ENCODE measurements at places on chromosomes 5 and 9. TPM values are rescaled to one million over a fixed set of nuclear protein-coding genes. Genes with fewer than 3 reads are reported as not detected.

Gene EIF4EBP3
- total RNA-seq: 5.2 TPM

Gene ADAMTS16
- 27.6 TPM for total RNA-seq

Gene AQP7
- total RNA-seq: 1.7 TPM

Gene ANKDD1B
- total RNA-seq: 1.5 TPM

GRCh38 chr5:65075623-65076250, 307.0 kb downstream of the CWC27 start:
- no peaks in the 10 kb centered on the region for H3K36me3 ChIP-seq
- peak overlapping the region; percentile 63 for H3K27ac ChIP-seq
- H3K4me1 ChIP-seq: peaks cover 63% of the 10 kb centered on the region

- no peaks in the 10 kb centered on the region for H3K4me1 ChIP-seq
- H3K36me3 ChIP-seq: no peaks in the 10 kb centered on the region
- no peak overlapping the region for H3K27ac ChIP-seq
- H3K27me3 ChIP-seq: no peaks in the 10 kb centered on the region
- no peak for DNase-seq
These were observed 227.1 kb downstream of the ARHGEF28 start for GRCh38 chr5:73853091-73853490.

DNA sequence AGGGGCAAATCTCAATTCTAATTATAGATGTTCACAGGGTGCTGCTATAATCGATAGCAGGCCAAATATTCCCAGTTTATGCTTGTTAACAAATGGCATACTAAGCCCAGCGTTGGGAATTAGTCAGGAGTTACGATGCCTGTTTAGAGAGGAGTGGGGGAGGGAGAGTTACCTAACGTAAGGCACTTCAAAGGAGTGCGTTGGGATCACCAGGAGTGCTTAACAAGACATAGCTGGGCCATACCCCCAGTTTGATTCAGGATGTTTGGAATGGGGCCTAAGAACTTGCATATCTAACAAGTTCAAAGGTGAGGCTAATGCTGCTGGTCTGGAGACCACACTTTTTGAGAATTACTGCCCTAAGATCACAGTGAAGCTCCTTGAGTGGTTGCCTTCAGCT, 14.5 kb upstream of the SRP19 start:
- H3K4me3 ChIP-seq: no peak overlapping the region
- no peak for DNase-seq
- no peak overlapping the region for H3K27ac ChIP-seq
- peaks cover 18% of the 10 kb centered on the region for H3K36me3 ChIP-seq
- H3K4me1 ChIP-seq: peaks cover 25% of the 10 kb centered on the region

GRCh38 chr5:37836592-37837413, 3.0 kb downstream of the GDNF start:
- peak overlapping the region; percentile 74 for H3K4me3 ChIP-seq
- H3K4me1 ChIP-seq: peaks cover 38% of the 10 kb centered on the region
- H3K27ac ChIP-seq: no peak overlapping the region
- DNase-seq: no peak

GRCh38 chr5:147551677-147552076, 41.8 kb upstream of the DPYSL3 start:
- H3K4me3 ChIP-seq: no peak overlapping the region
- peaks cover 3% of the 10 kb centered on the region for H3K36me3 ChIP-seq
- peak overlapping the region; percentile 6 for H3K27ac ChIP-seq
- no peak for DNase-seq

GRCh38 chr5:140246378-140247122, 56.4 kb downstream of the PFDN1 start:
- no peaks in the 10 kb centered on the region for H3K27me3 ChIP-seq
- H3K36me3 ChIP-seq: peaks cover 11% of the 10 kb centered on the region
- peaks cover 22% of the 10 kb centered on the region for H3K4me1 ChIP-seq
- H3K4me3 ChIP-seq: no peak overlapping the region
- peak overlapping the region; percentile 78 for H3K27ac ChIP-seq

DNA sequence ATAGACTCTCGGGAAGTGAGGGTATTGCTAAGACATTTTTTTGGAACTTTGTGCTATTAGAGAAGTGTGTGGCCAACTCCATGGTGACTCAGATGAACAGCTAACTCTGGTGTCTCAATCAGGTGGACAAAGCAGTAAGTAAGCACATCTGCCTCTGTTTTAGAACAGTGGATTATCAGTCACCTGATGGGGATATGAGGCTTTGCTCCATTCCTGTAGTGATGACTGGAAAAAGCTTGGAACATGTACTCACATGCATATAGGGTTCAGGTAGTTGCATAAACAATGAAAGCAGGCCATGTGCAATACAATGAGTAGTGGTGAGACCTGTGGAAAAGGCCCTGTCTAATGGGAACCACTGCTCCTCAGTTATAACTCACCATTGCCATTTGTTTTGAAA, 168.2 kb upstream of the FBN2 start:
- no peaks in the 10 kb centered on the region for H3K27me3 ChIP-seq
- no peak overlapping the region for H3K27ac ChIP-seq
- peaks cover 5% of the 10 kb centered on the region for H3K4me1 ChIP-seq
- H3K36me3 ChIP-seq: no peaks in the 10 kb centered on the region
- H3K4me3 ChIP-seq: no peak overlapping the region

DNA sequence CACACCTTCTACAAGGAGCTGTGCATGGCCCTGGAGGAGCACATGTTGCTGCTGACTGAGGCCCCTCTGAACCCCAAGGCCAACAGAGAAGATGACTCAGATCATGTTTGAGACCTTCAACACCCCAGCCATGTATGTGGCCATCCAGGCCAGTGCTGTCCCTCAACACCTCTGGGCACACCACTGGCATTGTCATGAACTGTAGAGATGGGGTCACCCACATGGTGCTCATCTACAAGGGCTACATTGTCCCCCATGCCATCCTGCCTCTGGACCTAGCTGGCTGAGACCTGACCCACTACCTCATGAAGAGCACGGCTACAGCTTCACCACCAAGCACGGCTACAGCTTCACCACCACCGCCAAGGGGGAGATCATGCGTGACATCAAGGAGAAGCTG, 49.0 kb upstream of the FBXL7 start:
- H3K4me1 ChIP-seq: peaks cover 2% of the 10 kb centered on the region
- H3K36me3 ChIP-seq: no peaks in the 10 kb centered on the region
- peaks cover 7% of the 10 kb centered on the region for H3K27me3 ChIP-seq
- H3K27ac ChIP-seq: no peak overlapping the region
- H3K4me3 ChIP-seq: no peak overlapping the region

GRCh38 chr9:130144703-130145102, 27.5 kb upstream of the NCS1 start:
- no peaks in the 10 kb centered on the region for H3K27me3 ChIP-seq
- H3K4me3 ChIP-seq: no peak overlapping the region
- H3K36me3 ChIP-seq: no peaks in the 10 kb centered on the region
- H3K4me1 ChIP-seq: peaks cover 29% of the 10 kb centered on the region

- H3K27ac ChIP-seq: no peak overlapping the region
- peaks cover 21% of the 10 kb centered on the region for H3K27me3 ChIP-seq
- no peak for DNase-seq
- H3K4me3 ChIP-seq: no peak overlapping the region
- H3K4me1 ChIP-seq: no peaks in the 10 kb centered on the region
These were observed 31.5 kb downstream of the SLC6A3 start for GRCh38 chr5:1413611-1414241.

- DNase-seq: no peak
- H3K4me3 ChIP-seq: peak overlapping the region; percentile 87
- H3K36me3 ChIP-seq: peaks cover 19% of the 10 kb centered on the region
- no peaks in the 10 kb centered on the region for H3K27me3 ChIP-seq
These were observed 3.8 kb downstream of the RHOBTB3 start for GRCh38 chr5:95734906-95735305.

DNA sequence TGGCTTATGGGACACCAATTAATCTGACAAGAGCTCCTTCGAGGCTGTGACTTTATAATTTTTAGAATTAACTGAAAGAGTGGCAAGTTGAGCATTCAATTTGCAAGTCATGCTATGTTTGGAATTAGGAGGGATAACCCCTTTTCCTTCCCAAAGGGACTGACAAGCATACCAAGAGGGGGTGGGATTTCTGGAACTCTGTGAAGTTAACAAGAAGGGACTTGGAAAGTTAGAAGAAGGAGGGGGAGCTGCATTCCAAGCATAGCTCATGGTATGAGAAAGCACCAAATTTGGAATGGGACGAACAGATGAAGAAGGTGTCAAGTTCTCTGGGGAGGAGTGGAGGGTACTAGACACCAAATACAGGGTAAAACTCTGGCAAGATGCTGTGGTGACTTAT, 8.9 kb upstream of the PALM2AKAP2 start:
- H3K4me1 ChIP-seq: peaks cover 50% of the 10 kb centered on the region
- no peak for DNase-seq
- H3K27me3 ChIP-seq: no peaks in the 10 kb centered on the region
- H3K27ac ChIP-seq: peak overlapping the region; percentile 74

GRCh38 chr5:147673266-147673665, 109.3 kb downstream of the JAKMIP2 start:
- H3K27me3 ChIP-seq: no peaks in the 10 kb centered on the region
- DNase-seq: no peak
- H3K4me3 ChIP-seq: no peak overlapping the region
- no peaks in the 10 kb centered on the region for H3K4me1 ChIP-seq
- no peak overlapping the region for H3K27ac ChIP-seq
- peaks cover 4% of the 10 kb centered on the region for H3K36me3 ChIP-seq

- peaks cover 8% of the 10 kb centered on the region for H3K36me3 ChIP-seq
- no peak for DNase-seq
- no peak overlapping the region for H3K4me3 ChIP-seq
- H3K27me3 ChIP-seq: no peaks in the 10 kb centered on the region
- H3K27ac ChIP-seq: no peak overlapping the region
These were observed 118.8 kb upstream of the VLDLR start for GRCh38 chr9:2502760-2503159.

DNA sequence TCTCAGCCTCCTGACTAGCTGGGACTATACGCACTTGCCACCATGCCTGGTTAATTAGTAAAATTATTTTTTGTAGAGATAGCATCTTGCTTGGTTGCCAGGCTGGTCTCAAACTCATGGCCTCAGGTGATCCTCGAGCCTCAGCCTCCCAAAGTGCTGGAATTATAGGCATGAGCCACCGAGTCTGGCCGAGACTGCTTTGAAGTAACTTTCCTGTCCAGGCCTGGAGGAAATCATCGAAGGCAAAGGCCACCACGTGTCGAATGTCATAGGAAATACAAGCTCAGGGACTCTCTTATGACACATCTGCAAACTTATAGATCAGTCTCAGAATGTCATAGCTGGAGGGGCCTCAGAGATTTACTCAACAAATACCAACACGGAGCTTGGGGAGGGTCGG, 25.1 kb downstream of the RAPGEF1 start:
- peaks cover 10% of the 10 kb centered on the region for H3K4me1 ChIP-seq
- DNase-seq: no peak
- H3K27me3 ChIP-seq: no peaks in the 10 kb centered on the region
- H3K36me3 ChIP-seq: peaks cover 2% of the 10 kb centered on the region

- no peak overlapping the region for H3K4me3 ChIP-seq
- H3K4me1 ChIP-seq: peaks cover 13% of the 10 kb centered on the region
- no peak for DNase-seq
- H3K27me3 ChIP-seq: no peaks in the 10 kb centered on the region
These were observed 8.1 kb upstream of the MLLT3 start for GRCh38 chr9:20630241-20630943.
